ENCODE measurements at places on chromosomes 11 and 22.

DNA sequence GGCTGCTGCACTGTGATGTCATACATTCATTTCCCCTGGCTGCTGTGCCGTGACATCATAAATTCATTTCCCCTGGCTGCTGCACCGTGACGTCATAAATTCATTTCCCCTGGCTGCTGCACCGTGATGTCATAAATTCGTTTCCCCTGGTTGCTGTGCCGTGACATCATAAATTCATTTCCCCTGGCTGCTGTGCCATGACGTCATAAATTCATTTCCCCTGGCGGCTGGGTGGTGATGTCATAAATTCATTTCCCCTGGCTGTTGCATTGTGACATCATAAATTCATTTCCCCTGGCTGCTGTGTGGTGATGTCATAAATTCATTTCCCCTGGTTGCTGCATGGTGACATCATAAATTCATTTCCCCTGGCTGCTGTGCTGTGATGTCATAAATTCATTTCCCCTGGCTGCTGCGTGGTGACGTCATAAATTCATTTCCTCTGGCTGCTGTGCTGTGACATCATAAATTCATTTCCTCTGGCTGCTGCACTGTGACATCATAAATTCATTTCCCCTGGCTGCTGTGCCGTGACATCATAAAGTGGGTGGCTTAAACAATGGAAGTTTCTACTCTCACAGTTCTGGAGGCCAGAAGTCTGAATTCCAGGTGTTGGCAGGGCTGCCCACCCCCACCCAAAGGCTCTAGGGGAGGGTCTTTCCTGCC is 301.1 kb downstream of the SHANK2 start:
- DNase-seq, result no peak

GRCh38 chr11:36469881-36470802 is 39.9 kb downstream of the TRAF6 start:
- DNase-seq, result no peak

DNA sequence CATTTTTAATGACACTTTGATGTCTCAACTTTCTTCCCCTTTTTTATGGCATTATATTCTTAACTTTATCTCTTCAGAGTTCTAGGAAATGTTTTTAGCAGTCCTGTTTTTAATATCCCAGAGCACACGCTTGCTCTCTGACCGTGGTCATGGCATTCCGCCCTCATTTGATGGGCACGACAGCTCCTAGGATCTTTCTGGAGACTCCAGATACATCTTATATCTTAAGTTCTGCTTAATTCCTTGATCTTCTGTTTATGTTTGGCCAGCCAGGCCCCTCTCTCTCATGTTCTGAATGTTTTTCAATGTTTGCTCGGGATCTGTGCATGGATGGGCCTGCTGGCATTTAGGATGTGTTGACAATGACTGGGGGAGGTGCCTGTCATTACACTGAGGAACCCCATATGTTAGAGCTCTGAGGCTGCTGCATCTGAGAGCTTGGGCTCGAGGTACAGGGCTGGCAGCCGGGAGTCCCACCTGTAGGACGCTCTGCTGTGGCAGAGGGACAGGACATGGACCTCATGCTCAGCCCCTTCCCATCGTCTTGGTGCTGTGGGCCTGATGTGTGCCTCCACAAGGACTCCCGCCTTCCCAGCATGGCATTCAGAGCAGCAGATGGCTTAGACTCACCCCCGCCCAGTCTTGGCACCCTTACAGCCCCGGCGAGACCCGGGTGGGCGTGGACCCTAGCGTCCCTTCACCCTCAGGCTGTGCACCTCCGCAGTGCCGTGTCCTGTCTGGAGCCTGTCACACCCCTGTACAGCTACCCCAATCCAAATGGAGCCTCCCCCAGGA is 75.0 kb downstream of the CDKN1C start:
- no peak for DNase-seq

DNA sequence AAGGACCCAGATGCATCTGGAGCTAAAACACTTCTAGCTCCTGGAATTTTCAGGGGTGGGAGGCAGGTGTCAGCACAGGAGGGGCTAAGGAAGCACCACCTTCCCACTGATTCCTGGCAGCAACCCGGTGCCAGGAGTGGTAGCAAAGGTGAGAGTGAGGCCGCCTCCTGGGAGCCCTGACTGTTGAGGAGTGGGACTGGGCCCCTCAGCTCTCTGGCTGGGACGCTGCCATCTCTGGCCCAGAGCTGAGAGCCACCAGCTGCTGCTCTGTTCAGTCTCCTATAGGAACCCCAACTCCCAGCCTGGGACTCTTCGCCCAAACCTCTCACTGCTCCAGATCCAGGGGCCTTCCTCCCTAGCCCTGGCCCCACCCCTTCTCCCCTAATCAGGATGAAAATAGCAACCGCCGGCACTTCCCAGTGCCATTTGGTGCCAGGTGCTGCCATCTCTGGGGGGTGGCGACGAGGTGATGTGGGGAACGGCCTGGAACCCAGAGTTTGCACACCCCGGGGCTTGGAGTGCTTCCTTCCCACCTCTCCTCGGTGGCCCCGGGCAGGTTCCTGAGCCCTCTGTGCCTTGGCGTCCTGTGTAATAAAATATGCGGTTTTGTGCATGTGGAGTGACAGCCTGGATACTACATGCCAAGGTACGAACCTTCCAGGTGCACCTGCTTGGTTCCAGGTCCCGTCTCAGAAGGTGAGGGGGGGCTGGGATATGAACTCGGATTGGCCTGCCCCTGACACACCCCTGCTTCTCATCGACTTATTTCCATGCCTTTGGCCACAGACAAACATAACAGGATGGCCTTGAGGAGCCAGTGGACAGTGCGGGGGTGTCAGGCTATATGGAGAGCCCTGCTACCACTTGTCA is 35.7 kb upstream of the CELSR1 start:
- no peak for DNase-seq

DNA sequence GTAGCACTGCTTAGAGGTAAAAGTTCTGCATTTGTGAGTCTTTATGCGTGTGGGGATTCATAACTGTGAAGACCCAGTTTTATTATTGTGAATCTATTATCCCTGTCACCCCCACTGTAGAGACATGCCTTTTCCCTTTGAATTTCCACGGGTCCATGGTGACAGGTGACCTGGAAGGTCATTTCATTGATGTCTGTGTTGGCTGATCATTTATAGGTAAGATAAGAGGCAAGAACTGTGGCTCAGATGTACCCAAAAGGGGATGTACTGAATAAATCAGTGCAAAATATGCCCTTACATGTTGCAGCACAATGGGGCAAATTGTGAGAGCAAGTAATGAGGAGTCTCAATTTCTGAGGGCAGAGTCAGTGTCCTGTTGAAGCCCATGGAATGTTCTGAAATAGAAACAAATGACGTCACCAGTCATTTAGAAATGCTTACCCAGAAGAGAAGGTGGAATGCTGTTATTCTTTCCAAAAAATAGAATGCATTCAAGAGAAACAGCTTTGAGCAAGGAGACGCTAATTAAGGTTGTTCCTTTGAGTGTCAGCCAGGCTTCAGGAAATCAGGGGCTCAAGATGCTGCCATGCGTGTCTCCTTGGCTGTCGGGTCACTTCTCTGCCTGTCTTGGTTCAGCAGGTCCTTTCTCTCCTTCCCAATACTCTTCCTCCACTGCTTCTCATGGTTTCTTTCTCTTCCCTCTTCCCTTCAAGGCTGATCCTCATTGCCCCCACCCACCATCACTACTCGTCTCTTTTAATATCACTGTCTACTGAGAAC is 118.7 kb upstream of the E2F8 start:
- DNase-seq, result no peak

DNA sequence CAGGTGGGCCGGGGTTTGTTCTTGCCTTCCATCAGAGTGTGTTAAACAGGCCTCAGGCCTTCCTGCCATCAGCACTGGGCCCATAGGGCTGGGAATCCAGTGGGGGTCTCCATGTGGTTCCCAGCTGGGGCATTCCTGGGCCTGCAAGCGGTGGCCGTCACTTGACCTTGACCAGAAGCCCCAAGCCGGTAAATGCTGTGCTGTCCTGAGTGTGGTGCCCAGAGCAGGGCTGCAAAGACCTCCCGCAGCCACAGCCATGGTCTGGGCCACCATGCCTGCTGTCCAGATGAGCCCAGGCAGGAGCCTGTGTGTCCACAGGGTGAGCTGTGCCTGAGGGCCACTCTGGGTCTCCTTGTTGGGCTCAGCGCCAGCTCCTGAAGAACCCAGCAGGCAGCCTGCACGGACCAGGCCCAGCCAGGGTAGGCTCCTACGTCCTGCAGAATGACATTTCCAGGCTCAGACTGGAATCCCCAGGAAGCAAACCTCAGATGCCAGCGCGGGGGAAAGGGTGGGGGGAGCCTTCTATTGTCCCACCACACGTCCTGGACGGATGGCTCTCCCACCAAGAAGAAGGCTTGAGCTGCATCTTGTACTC is 117.3 kb downstream of the KCNQ1OT1 start:
- DNase-seq, result no peak

DNA sequence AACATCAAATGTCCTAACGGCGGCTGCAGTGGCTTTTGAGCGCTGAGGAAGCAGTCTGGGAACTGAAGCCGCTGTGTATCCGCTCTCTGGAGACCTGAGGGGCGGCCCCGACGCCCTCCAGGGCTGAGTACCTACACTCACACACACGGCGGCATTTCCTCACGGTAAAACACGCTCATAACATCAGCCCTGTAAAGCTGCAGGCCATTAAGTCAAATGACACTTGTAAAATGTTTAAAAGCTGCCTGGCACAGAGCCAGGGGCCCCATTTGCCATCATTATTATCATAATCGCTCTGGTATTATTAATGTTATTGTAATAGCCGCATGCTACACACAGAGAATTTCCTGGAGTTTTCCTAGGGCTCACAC is 5.1 kb downstream of the CARS1 start:
- DNase-seq, result no peak

- no peak for DNase-seq
Observed at GRCh38 chr11:75541193-75542087, 15.7 kb upstream of the GDPD5 start.

GRCh38 chr11:105368711-105369110 is 229.1 kb upstream of the CARD18 start:
- no peak for DNase-seq

GRCh38 chr22:36862251-36863242 is 1.7 kb downstream of the NCF4 start:
- DNase-seq, result no peak

GRCh38 chr11:975827-976226 is 50.2 kb downstream of the AP2A2 start:
- DNase-seq, result no peak

DNA sequence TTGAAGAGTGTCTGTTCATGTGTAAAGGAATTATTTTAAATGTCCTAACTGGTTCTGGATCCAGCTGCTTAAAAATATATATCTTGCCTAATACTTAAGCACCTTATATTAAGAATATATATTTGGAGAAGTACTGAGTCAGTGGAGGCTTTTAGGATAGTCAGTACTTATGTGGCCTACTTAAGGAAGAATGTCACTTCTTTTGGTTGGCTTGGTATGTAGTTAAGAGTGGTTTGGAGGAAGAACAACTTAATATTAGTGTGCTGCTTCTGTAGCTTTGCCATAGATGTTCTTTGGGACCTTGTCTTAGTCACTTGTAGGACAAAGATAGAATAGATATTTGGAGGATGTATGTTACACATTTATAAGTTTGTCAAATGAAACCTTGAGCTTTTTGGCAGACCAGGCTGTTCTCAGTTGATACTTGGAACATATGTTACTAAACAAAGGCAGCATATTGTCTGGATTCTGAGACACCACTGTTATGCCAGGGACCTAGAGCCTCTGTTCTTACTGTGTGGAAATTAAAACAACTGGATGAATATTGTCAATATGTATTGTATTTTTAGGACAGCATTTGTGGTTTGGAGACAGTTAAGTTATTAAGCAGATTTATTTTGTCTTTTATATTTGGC is 4.9 kb downstream of the HIPK3 start:
- no peak for DNase-seq

GRCh38 chr11:66429983-66430602 is 8.6 kb downstream of the MRPL11 start:
- peak; percentile 55 for DNase-seq

GRCh38 chr22:26734339-26735018 is 77.1 kb downstream of the MIAT start:
- DNase-seq, result no peak

GRCh38 chr11:134438542-134439537 is 26.8 kb upstream of the B3GAT1 start:
- no peak for DNase-seq

GRCh38 chr22:20137671-20138416 is 6.2 kb downstream of the ZDHHC8 start:
- no peak for DNase-seq

DNA sequence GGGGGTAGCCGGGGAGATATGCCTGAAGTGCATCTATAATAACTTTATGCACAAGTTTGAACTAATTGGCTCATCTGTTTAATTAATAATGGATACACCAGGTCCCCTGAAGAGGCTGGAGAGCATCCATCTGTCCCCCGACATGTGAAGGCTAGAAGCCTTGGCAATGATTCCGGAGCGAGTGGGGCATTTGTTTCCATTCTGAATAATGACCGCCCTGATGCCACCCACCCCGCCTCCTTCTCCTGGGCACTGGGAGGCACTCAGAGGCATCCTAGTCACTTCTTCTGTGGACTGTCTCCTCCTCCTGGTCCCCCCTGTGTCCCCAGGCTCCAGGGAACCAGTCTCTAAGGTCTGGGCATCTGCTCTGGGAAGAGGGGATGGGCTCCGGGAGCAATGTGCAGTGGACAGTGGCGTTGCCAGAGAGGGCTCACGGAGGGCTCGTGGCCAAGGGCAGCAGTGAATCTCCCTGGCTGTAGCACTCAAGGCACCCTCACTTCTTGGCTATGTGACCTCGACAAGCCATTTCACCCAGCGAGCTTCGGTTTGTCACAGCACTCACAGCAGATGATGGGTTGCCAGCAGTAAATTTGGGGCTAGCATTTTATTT is 64.7 kb downstream of the TSPAN18 start:
- no peak for DNase-seq

GRCh38 chr11:57222239-57222638 is 14.8 kb downstream of the APLNR start:
- no peak for DNase-seq

GRCh38 chr11:126537492-126537891 is 182.0 kb downstream of the ST3GAL4 start:
- no peak for DNase-seq

DNA sequence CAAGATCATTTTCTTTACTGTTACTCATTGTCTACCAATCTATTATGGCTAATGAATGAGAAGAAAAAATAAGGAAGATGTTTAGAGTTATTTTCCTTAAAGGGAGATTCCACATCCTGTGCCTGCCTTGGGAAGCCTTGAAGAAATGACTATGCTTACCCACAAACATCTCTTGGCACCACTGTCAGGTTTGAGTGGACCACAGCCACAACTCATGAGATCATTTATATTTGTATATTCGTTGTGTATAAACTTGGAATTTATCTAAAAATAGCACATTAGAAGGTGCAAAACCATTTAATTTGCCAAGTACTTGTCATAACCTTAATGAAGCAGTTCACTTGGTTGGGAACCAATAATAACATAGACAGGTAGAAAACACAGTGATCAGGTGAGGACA is 740.8 kb downstream of the DLG2 start:
- no peak for DNase-seq

DNA sequence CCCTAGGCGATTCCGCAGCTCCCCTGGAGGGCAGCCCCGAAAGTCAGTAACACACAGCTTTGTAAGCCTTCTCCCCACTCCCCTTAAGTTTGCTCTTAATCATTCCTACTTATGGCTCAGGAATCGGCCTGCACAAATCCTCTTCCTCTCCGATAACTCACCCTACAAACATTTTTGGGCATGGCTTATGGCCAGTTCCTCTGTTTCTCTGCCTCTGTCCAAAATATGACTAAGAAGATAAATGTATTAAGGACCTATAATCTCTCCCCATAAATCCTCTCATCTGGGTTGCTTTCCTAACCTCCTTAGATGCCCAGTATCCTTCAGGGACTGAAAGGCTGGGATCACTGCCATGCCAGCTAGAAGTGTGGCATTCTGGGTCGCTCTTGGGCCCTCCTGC is 41.0 kb downstream of the PAMR1 start:
- no peak for DNase-seq

All from activated T-helper 1 cell treated with anti-CD3 and anti-CD28 coated beads, Interleukin-2, amount 50 U/mL, for 16 hours (primary cell).